ENCODE measurements at places on chromosomes 7 and 10.

DNA sequence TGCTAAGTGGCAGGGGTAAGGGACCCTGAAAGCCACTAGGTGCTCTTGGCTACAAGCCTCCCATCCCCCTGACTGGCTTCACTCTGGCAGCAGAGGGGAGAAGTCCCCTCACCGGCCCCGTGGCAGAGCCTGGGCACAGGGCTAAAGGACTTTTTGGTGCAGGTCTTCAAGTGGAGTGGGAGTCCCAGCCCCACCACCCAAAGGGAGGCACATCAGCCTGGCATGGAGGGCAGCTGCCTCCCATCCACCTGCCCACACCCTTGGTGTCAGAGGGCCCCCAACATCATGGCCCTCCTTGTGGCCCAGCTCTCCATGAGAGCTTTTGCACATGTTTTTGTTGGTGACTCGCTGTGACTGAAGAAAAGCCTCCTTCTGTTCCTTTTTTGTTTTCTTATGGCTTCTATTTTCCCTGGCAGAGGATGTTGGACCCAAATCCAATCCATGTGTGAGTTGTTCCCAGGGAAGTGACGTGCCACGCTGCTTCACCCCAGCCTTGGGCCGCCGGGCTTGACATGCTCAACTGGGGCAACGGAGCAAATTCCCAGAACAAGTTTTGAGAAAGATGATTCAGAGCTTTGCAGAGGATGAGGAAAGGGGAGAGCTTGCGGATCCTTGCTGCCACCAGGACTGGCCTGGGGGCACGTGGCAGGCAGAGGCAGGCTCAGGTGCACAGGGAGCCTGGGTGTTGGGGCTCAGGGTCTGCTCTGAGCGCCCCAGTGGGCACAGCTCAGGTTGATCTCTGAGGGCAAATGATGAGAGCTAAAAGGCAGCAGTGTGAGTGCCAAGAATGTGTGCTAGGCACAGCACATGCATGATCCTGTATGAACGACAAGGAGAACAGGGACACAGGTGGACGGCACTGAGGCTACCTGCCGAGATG lies 1.9 kb upstream of the AEBP1 start:
- no peak for DNase-seq

DNA sequence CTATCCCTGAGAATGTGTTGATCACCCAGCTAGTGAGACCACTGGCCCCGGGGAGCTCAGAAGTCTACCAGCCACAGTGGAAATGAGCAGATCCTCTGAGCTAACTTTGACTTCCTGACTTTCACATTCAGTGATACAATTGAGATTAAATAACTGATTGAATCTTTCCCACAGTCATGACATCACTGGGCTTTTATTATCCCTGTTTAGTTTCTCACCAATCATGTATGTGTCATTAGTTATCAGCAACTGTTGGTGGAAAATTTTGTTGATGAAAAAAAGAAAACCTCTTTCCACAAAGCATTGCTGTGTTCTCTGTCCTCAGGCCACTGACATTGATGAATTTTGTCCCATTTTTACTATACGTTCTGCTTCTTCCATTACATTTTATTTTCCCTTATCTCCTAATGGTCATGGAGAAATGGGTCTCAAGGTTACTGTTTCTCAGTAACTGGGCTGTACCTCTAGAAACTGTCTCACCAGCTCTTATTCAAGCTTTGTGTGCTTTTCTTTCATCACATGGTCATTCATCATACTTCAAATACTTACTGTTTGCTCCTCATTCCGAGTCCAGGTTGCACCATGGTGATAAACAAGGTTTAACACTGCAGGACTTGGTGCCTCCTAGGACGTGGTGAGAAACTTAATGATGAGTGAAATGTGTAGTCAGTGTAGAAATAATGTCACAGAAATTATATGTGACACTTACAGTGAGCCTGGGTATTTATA lies 304.7 kb downstream of the CDK14 start:
- DNase-seq = no peak

GRCh38 chr7:14424675-14425074 lies 435.2 kb upstream of the ETV1 start:
- no peak for DNase-seq

DNA sequence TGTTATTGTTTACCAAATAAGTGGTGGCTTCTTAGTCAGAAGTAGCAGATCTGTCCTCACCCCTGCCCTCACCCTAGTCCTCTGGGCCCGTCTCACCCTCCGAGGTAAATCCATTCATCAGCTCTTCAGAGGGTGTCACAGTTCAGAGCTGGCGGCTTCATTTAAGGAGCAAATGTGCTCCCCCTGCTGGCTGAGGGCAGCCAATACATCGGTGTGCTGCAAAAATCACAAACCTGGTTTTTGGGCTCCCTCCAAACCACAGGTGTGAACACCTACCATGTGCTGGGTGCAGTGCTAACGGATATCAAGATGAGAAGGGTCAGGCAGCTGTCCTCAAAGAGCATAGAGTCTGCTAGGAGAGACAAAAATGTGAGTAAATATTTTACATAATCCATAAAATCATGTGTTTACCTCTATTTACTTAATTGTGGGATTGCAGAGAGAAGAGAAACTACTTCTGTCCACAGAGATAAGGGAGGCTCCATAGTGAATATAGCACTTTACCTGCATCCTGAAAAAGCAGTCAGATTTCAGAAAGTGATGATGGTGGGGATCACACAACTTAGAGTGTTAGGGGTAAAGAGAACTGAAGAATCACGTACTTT lies 15.5 kb upstream of the CRTAC1 start:
- peak; percentile 34 for DNase-seq

Data from right hindlimb (tissue), 1 donor.